ENCODE measurements at places on chromosomes 5 and 9. TPM values are rescaled to one million over a fixed set of nuclear protein-coding genes. Genes with fewer than 3 reads are reported as not detected.

NLN gene
- 19.2 TPM for total RNA-seq

GHR gene
- total RNA-seq: 3.5 TPM

TAF1L gene
- under 0.01 TPM for total RNA-seq

ZNF454 gene
- total RNA-seq: 2.8 TPM

SH3GL2 gene
- not detected for total RNA-seq

FABP6 gene
- total RNA-seq: not detected

RBM22 gene
- total RNA-seq: 12.5 TPM

TXNDC8 gene
- total RNA-seq: not detected

SMIM32 gene
- not detected for total RNA-seq

IFNA21 gene
- total RNA-seq: not detected

KIF4B gene
- total RNA-seq: 0.09 TPM

GABRA6 gene
- not detected for total RNA-seq

IRX2 gene
- 3.3 TPM for total RNA-seq

PCSK5 gene
- total RNA-seq: 4.7 TPM

RBM27 gene
- total RNA-seq: 16.5 TPM

RMND5B gene
- total RNA-seq: 14.3 TPM

PCSK1 gene
- total RNA-seq: under 0.01 TPM

RANBP3L gene
- total RNA-seq: under 0.01 TPM

MAT2B gene
- 66.8 TPM for total RNA-seq

IFNA2 gene
- not detected for total RNA-seq

SVEP1 gene
- total RNA-seq: 62.5 TPM

ORM2 gene
- total RNA-seq: not detected

FAM221B gene
- not detected for total RNA-seq

SPAG8 gene
- total RNA-seq: 1.5 TPM

RMRP gene
- 134,448 TPM for total RNA-seq

Measured in bronchial smooth muscle cell (primary cell).